ENCODE measurements at places on chromosomes 13 and 19. TPM values are rescaled to one million over a fixed set of nuclear protein-coding genes. Genes with fewer than 3 reads are reported as not detected.

ZNF283 gene
- 10.8 TPM for total RNA-seq

PLPPR3 gene
- not detected for total RNA-seq

COX7A1 gene
- 79.4 TPM for total RNA-seq

LYPD5 gene
- total RNA-seq: 0.40 TPM

TSKS gene
- total RNA-seq: 0.06 TPM

MAST1 gene
- total RNA-seq: 0.13 TPM

FREM2 gene
- not detected for total RNA-seq

SBSN gene
- 0.66 TPM for total RNA-seq

C19orf33 gene
- not detected for total RNA-seq

ZNF726 gene
- total RNA-seq: 2.8 TPM

ZNF208 gene
- total RNA-seq: 1.1 TPM

RAB20 gene
- 11.9 TPM for total RNA-seq

IL11 gene
- 1.1 TPM for total RNA-seq

RGL3 gene
- total RNA-seq: 3.7 TPM

PSG7 gene
- not detected for total RNA-seq

CDX2 gene
- total RNA-seq: not detected

S1PR5 gene
- 4.1 TPM for total RNA-seq

NLRP9 gene
- total RNA-seq: not detected

RNASEH2A gene
- 27.3 TPM for total RNA-seq

WDR87 gene
- not detected for total RNA-seq

C19orf18 gene
- 0.25 TPM for total RNA-seq

SMIM44 gene
- total RNA-seq: not detected

GRIK5 gene
- 5.9 TPM for total RNA-seq

NAPA gene
- 113 TPM for total RNA-seq

APOC4 gene
- total RNA-seq: not detected

ZNF681 gene
- total RNA-seq: 0.31 TPM

PSG6 gene
- total RNA-seq: not detected

MRPS12 gene
- total RNA-seq: 21.0 TPM

SIGLECL1 gene
- not detected for total RNA-seq

CEACAM4 gene
- not detected for total RNA-seq

SULT2A1 gene
- not detected for total RNA-seq

CFAP97D2 gene
- not detected for total RNA-seq

DOHH gene
- 9.3 TPM for total RNA-seq

MAP4K1 gene
- total RNA-seq: not detected

GPR18 gene
- not detected for total RNA-seq

CABP5 gene
- total RNA-seq: not detected

SLC10A2 gene
- total RNA-seq: not detected

SBK2 gene
- not detected for total RNA-seq

TEAD2 gene
- total RNA-seq: 13.7 TPM

IGFL1 gene
- not detected for total RNA-seq

C19orf73 gene
- total RNA-seq: 1.1 TPM

CFD gene
- total RNA-seq: 0.79 TPM

FRY gene
- 9.5 TPM for total RNA-seq

PCSK4 gene
- 0.53 TPM for total RNA-seq

KLK15 gene
- total RNA-seq: not detected

CGB1 gene
- total RNA-seq: not detected

KIR2DL1 gene
- not detected for total RNA-seq

FAM216B gene
- not detected for total RNA-seq

MYADM gene
- total RNA-seq: 16.4 TPM

ICAM1 gene
- total RNA-seq: 4.9 TPM

NBEA gene
- total RNA-seq: 9.6 TPM

A1BG gene
- 3.6 TPM for total RNA-seq

GPR32 gene
- total RNA-seq: not detected

NAPSA gene
- 0.06 TPM for total RNA-seq

CRX gene
- not detected for total RNA-seq

Data from aortic smooth muscle cell (primary cell).